ENCODE measurements at places on chromosomes 12 and 14.
A peak's percentile ranks its signal among the peaks of the same experiment; 100 is the strongest.

GRCh38 chr14:84236290-84236689, 1293.7 kb upstream of the FLRT2 start:
- no peak for DNase-seq

GRCh38 chr12:124692443-124692842, 125.0 kb upstream of the NCOR2 start:
- no peak for DNase-seq

- DNase-seq = no peak
Observed at GRCh38 chr12:69225251-69225910, 14.0 kb upstream of the CPSF6 start.

- DNase-seq = no peak
Observed at GRCh38 chr12:52035190-52035589, 16.1 kb upstream of the NR4A1 start.

- no peak for DNase-seq
Observed at GRCh38 chr14:33570694-33571310, 380.1 kb downstream of the EGLN3 start.

- no peak for DNase-seq
Observed at GRCh38 chr14:50232276-50232642, 881 bp upstream of the SOS2 start.

DNA sequence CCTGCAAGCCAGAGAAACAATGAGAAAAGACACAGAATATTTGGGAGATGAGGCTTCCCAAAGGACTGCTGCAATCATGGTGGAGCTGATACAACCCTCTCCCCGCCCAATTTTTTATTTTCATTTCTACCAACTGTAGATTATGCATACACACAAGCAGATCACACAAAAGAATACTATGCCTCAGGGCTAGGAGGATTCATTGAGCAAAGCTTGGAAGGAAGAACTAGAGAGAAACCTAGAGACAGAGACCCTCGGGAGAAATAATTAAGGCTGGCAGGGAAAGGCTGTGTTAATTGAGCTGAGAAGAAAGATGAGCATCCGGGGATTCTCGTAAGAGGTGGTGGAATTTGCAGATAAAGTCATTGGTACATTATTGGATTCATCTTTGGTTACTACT, 9.9 kb upstream of the WNT5B start:
- no peak for DNase-seq

DNA sequence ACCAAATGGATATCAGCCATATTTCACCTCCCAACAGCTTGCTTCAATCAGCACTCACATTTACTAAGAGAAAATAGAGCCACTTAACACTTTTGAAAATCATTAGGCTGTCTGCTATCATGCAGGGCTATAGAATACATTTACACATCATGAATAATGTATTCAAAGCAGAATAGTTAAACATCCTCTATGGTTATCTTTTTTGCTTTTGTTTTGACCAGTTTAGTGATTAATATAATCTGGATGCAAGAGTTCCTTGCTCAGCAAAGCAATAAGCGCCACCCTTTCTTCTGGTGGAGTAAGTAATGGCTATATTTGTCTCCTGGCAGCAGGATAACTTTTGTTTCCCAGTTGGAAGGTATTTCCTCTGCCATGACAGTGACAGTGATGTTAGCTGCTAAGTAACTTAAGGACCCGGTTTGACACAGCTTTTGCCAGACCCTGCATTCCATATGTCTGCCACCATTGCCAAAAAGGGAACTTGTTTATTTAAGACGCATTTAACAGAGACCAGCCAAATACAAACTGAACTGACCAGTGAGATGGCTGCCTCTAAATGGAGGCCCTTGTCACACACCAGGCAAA, 70.3 kb upstream of the NR2C1 start:
- DNase-seq = no peak

GRCh38 chr14:93319958-93320357, 12.9 kb downstream of the BTBD7 start:
- DNase-seq = no peak

GRCh38 chr12:114215746-114216145, 190.2 kb downstream of the TBX5 start:
- DNase-seq = no peak

GRCh38 chr12:46585854-46586621, 213.5 kb upstream of the SLC38A2 start:
- peak; percentile 66 for DNase-seq

- DNase-seq = no peak
Observed at GRCh38 chr14:91232603-91233002, 11.9 kb downstream of the GPR68 start.

GRCh38 chr14:75881994-75882393, 99.8 kb downstream of the TGFB3 start:
- DNase-seq = no peak

DNA sequence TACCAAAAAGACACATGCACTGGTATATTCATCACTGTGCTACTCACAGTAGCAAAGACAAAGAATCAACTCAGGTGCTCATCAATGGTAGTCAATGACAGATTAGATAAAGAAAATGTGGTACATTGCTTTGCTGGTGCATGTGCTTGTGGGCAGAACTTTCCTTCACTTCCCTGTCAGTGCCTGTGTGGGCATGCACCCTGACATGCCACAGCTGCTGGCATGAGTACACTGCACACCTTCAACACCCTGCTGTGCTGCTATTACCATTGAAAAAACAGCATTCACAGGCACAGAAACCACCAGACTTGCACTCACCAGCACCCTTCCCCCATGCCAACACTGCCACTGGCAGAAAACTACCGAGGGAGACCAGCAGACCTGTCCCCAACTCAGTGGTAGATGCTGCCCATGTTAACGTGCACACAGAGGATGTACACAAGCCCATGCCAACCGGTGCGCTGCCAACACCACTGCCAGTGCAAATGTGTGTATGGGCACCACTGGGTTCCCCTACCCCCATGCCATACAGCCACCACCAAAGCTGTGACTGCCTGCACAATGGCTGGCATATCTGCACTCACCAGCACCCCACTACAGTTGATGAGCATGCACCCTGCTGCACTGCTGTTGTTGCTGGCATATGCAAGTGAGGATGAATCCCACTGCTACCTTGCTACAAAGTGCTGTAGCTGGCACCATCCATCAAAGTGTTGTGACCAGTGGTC, 57.4 kb downstream of the APOBEC1 start:
- no peak for DNase-seq

DNA sequence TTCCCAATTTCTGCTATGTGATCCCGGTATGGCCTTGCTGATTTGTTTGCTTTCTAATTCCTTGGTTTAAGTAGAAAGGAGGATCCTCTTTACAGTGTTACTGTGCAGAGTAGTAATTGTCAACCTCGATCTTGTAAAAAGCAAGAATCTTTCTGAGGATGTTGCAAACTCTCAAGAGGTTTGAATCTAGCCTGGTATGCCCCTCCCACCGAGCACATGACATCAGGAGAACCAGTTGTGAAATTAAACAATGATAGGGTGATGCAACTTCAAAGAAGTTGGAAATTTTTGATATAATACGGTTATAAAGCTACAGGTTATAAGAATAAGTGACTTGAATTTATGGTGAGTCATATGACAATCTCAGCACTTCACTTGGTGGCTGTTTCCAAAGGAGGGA, 35.0 kb upstream of the FUT8 start:
- DNase-seq = no peak

GRCh38 chr12:75658901-75659823, 147.8 kb upstream of the KRR1 start:
- DNase-seq = peak; percentile 85

DNA sequence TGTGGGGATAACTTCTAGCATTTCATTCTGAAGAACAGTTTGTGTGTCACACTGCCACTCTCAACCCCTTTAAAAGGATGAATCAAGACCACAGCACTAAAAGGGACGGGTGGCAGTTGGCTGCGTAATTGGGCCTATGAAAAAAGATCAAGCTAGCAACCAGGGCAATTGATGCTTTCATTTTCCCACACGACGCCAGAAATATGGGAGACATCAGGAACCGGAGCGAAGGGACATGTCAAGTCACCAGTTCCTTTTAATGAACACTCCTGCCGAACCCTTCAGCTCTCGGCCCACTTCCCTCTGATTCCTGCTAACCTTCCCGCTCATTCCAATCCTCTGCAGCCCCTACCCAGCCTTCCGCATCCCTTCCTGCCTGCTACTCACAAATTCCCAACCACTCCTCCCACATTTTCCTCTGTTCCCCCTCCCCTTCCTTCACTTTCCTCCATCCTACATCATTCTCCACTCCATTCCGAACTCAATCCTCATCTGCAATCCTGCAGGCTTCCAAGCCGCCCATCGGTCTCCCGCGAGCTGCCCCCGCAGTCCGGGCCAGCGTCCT, 753 bp downstream of the CSRNP2 start:
- DNase-seq = peak; percentile 24

- DNase-seq = no peak
Observed at GRCh38 chr14:55609681-55610080, 29.7 kb downstream of the KTN1 start.

GRCh38 chr12:119283310-119283709, 51.2 kb upstream of the CCDC60 start:
- DNase-seq = no peak

GRCh38 chr12:110516995-110517394, 14.9 kb downstream of the RAD9B start:
- no peak for DNase-seq

DNA sequence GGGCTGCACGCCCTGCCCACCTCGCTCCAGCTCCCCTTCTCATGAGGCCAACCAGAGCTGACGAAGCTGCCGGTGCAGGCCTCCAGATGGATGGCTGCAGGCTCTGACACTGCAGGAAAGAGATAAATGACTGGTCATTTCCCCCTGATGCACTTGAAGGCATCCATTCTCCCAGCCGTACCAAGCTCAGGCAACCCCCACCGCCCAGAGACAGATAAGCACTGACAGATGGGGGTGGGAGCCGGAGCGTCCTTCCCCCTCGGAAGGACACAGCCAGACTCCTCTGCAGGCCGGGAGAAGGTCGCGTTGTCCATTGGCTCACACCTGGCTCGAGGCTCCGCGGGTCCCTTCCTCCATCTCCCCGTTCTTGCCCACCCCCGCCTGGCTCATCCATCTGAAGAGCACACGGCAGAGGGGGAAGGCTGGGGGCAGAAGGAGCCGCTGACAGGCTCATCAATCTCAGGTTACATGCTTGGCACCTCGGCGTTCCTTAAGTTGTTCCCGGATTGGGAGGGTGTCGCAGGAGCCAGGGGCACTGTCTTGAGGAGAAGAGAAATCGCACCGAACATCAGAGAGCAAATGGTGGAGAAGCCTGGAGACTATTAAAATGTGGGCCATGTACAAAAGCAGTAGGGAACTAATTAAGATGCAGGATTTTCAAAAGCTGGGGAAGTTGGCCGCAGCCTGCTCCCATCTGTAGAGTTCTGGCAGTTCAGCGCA, 151.6 kb downstream of the DPF3 start:
- no peak for DNase-seq

- no peak for DNase-seq
Observed at GRCh38 chr14:100336618-100337530, 13.7 kb downstream of the SLC25A47 start.

DNA sequence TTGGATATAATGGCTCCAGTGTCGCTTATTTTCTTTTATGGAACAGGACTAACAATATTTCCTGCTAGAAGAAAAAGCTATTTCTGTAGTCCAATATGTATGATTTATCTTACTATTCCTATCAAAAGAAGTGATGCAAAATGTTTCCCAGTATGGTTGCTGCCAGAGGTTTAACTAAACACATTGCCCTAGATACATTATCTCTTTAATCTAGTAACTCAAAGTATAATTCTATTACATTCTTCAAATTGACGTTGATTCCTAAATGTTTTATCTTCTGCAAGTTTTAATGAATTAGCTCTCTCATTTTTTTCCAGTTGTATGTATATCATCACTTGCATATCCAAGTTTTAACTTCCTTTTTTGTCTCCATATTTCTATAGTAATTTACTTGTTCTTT, 28.2 kb downstream of the GYS2 start:
- no peak for DNase-seq

DNA sequence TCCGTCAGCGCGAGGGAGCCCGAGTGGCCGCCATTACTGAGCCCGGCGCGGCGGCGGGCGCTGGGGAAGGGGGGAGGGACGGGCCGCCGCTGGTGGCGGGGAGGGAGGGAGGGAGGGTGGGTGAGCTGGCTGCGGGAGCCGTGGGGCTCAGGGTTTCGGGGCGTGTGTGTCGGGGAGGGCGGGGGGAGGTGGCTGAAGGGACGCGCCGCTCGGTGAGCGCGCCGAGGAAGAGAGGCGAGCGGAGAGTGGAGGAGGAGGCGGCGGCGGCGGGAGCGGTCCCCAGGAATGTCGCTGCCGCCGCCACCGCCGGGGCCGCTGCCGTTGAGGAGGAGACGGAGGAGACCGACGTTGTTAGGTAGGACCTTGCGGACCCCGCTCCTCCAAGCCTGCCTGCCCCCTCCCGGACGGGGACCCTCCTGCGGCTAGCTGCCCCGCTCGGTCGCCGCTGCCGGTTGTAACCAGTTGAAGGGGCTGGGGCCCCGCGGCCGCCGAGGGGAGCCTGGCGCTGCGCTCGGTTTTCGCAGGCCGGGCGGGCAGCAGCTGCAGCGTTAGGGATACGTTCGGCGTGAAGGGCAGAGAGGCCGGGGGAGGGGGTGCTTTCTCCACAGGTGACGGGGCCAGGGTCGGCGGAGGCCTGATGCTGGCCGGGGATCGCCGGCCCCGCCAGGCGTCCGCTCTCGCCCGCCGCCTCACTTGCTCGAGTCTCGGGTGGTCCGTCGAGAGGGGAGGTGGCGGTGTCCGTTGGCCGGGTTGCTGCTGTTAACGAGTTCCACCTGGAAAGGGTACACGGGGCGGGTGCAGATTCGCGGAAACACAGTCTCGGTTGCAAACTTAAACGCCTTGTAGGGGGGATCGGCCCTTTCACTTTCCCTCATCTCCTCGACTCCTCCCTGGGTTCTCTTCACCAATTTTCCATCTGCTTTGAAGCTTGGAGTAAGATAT, at the start of gene ARHGAP5:
Gene ARHGAP5, plus strand, starts transcription at position 224 of the 942 bp plus-strand sequence. CDS start 13,366 bp downstream, outside the sequence.
- DNase-seq = peak; percentile 67

DNA sequence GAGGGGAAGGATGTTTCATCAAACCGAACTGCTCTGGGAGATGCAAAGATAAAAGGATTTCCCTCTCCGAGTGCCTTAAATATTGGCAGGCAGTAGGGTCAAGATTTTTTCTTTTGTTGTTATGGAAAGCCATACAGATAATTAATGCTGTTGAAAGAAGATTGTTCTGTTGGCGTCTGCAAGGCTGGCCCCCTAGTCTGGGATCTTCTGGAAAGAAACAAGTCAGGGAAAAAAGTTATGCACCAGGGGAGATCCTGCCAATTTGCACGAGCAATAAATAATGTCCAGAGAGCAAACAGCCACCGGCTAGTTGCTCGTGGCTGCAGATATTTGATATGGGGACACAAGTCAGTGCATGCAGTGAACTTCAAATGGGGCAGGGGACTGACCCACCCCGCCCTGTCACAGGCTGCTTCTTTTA, 202.1 kb upstream of the MYL2 start:
- peak; percentile 93 for DNase-seq
